AG04450 (cell line): ENCODE measurements at places on chromosomes 13 and 19. TPM values are rescaled to one million over a fixed set of nuclear protein-coding genes. Genes with fewer than 3 reads are reported as not detected.

DNA sequence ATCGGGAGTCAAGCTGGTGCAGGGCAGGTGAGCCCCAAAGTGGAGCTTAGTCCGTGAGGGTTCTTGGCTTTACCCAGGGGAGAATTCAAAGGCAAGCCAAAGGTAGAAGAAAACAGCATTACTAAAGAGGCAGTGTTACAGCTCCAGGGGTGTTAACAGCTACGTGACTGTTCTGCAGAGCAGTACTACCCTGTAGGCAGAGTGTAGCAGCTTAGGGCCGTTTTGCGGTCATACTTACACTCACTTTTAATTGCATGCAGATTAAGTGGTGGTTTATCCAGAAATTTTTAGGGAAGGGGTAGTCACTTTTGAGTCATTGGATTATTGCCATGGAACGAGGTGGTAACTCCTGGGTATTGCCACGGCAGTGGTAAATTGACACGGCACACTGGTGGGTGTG is 482.2 kb downstream of the SLITRK5 start:
- DNase-seq, result no peak

DNA sequence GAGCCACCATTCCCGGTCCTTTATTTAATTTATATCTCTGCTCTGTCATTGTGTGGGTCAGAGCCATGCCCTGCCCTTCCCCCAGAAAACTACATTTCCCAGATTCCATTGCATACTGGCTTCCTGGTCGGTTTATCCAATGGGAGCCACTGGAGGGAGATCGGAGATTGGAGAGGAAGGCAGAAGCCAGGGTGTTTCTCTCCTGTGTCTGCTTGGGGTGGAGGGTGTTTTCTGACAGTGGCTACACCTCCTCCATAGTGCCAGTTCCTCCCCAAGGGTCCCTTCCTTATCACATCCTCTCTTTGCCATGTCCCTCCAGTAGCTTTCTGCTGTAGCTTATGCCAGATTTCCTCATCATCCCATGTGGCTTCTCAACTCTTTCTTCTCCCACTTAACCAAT is 19.0 kb downstream of the OLFM2 start:
- no peak for DNase-seq

DNA sequence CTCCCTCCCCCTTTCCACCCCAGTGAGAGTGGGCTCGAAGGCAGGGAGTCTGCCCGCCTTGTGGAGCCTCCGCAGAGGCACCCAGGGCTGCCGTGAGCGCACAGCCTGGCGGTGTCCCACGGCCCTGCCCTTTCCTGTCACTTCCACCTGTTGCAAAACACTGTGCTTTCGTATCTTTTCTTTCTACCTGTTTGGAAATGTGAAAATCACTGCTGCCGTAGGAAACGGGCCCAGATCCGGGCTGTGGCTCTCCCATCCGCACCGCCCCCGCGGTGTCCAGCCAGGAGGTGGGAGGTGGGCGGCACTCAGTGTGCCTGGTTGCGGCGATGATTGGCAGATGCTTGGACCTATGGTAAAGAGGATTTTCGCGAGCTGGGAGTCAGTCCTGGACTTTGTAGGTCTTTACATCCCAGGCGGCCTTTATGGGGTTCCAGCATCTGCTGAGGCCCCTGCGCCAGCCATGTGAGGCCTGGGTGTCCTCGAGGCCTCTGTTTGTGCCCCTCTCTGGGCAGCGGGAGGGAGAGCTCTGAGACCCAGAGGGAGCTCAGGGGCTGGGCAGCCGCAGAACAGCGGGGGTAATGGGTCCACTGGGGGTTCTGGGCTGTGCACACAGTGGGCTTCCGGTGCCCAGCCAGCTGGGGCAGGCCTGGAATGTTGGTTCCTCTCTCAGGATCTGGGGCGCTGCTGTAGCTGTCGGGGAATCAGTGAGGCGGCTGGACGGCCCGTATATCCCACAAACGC is 6.1 kb downstream of the STK11 start:
- DNase-seq, result no peak

DNA sequence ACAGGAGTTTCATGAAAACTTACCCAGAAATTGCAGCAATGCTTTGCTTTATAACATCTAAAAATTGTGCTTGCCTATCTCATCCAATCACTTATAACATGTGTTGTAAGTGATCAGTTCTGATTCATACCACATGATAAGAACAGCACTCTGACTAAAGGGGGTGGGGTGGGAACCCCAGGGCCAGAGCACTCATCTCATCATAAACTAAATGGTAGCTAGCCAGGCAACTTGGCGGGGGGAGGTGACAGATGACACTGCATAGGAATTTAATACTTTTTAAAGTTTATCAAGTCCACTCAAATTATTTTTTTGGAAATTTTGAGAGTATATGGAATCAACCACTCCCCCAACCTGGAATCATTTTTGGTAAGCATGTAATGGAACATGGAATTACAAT is 42.1 kb downstream of the FOXO1 start:
- DNase-seq, result no peak

GRCh38 chr19:47725759-47726401 is 12.7 kb downstream of the EHD2 start:
- DNase-seq, result no peak

Gene RFXAP
- polyA plus RNA-seq, result 3.0 and 4.0 TPM in 2 replicates
